ENCODE measurements at places on chromosomes 16 and 17.

DNA sequence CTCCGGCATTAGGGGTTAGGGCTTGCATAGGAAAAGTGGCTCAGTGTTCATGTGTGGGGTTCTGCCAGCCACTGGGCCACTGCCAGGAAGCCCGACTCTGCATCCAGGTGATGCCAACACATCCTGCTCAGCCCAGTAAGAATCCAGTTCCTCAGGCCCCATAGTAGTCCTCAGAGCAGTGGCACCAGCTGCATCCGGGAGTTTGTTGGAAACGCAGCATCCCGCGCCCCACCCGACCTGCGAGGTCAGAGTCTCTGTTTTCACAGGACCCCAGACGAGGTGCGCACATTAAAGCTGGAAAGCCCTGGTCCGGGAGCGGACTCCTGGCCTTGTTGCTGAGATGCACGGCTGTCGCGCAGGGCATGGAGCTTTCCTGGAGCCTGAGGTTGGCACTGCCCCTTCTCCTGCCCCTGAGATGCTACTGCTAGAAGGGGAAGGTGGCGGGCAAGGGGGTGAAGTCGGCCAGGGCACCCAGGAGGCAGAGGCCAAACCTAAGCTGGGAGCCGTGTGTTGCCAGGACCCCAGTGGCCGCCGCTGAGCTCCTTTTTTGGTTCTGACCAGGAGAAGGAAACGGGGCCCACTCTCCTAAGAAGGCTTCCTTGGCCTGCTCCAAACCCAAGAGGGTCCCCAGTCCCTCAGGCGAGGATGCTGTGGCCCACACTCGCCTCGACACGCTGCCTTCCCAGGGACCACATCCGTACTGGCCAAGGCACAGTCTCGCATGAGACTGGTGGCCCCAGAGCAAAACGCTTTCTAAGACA, 44.4 kb downstream of the NOS2 start:
- no peak for DNase-seq

- DNase-seq: no peak
Observed at GRCh38 chr17:67150826-67151225, 94.2 kb downstream of the HELZ start.

DNA sequence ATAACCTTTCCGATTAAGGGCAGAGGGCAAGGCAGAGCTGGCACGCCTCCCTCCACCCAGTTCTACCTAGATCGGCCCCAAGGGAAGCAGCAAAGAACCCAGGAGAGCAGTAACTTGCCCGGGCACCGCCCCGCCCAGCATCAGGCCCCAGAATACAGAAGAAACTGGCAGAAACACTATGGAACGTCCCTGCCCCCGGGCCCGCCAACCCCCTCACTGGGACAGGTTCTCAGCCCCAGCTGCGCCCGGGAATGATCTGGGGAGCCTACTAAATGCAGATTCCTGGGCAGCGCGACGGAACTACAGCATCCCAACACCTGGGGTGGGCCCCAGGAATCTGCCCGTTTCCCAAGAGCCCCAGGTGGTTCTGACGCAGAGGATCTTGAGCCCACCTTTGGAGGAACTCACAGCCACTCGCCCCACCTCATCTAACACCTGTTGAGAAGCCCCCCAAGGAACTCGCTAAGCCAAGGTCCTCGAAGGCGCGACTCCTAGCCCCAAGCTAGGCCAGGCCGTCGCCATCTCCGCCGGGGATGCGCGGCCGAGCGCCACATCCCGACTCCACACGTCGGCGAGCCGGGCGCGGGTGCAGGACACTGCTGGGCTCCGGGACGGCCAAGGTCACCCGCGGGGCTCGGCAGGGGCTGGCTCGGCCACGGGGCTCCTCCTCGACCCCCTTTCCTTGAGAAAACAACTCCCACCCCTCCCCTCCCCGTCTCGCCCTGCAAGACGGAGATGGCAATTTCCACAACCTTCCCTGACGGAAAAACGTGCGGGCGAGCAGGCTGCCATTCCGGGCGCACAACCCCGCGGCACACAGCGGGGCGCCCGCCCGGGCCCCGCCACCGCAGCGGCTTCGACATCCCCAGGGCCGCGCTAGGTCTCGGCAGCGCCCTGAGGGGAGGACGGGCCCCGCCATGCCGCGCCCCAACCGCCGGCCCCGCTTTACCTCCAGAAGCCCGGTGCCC, 913 bp downstream of the CDIP1 start:
- DNase-seq: peak; percentile 47

DNA sequence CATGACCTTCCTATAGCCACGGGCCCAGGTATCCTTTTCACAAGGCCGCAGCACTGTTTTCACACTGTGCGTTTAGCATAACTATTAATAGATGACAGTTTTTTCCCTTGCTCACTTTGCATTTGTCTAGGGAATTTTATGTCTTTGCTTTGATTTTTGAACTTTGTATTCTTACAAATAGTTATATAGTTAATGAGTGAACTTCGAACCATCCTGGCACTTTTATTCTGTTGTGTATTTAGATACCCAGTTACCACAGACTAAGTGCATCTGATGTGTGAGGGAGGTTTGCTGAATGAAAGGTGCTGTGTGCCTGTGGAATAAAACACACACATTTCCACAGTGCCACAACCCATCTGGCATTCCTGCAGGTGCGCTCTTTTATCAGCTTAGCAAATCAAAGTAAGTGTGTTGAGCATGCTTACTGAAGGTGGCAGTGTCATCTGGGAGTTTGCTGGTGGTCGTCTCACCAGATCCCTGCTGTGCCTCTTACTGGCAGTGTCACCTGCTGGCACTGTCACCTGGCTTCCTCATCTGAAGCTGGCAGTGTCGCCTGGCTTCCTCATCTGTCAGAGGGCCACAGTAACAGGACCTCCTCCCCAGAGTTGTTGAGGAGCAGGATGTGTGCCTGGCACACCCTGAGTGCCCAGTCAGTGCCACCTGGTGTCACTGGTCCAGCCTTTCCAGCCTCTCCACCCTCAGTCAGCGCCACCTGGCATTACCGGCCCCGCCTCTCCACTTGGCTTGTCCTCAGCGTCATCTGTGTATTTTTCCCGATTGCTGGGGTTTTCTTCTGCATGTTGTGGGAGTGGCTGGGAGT, 37.6 kb downstream of the USP10 start:
- no peak for DNase-seq

DNA sequence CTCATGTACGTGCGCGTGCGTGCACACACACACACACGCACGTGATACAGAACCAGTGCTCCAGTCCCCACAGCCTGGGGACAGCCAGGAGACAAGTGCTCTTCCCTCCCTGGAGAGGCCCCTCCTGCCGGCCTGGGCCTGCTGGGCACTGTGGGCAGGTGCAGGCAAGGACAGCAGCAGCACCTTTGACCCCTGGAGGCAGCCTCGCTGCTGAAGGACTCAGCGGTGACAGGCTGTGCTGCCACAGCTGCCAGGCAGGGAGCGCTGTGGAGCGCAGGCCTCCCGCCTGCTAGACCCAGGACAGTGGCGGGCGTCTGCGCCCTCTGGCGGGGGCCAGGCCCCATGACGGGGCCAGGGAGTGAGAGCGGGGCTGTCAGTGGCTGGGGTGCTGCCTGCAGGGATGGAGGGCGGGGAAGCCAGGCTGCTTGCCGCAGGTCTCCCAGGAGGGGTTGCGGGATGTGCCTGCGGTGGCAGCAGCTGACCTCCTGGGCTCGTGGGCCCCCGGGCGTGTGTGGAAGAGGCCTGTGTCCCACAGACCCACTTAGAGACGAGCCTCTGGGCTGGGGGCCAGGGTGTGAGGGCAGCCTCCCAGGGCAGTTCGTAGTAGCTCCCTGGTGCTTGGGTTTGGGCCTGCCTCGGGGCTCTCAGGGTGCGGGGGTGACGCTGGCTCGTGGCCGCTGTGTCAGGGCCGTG, 63.5 kb upstream of the PVALEF start:
- peak; percentile 70 for DNase-seq
